ENCODE measurements at places on chromosomes 12 and 14.

- DNase-seq, result no peak
Measured at GRCh38 chr12:52838609-52839435, 4.7 kb upstream of the KRT79 start.

GRCh38 chr12:50257236-50258166, 25.8 kb downstream of the LIMA1 start:
- DNase-seq, result peak; percentile 19

DNA sequence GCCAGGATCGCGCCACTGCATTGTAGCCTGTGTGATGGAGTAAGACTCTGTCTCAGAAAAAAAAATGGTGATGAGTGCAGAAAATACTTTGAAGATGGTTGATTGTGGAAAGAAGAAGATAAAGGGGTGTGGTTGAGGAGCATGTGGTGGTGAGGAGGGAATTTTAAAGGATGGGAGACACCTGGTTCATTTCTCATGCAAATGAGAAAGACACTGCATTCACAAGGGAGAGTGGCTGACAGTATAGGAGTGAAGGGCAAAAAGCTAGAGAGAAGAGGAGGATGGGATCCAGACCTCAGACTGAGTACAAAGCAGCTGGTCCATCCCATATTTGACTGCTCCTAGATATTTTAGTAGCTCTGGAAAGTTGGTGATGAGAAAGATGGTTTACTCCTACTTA, 206.0 kb downstream of the SNAPC1 start:
- no peak for DNase-seq

DNA sequence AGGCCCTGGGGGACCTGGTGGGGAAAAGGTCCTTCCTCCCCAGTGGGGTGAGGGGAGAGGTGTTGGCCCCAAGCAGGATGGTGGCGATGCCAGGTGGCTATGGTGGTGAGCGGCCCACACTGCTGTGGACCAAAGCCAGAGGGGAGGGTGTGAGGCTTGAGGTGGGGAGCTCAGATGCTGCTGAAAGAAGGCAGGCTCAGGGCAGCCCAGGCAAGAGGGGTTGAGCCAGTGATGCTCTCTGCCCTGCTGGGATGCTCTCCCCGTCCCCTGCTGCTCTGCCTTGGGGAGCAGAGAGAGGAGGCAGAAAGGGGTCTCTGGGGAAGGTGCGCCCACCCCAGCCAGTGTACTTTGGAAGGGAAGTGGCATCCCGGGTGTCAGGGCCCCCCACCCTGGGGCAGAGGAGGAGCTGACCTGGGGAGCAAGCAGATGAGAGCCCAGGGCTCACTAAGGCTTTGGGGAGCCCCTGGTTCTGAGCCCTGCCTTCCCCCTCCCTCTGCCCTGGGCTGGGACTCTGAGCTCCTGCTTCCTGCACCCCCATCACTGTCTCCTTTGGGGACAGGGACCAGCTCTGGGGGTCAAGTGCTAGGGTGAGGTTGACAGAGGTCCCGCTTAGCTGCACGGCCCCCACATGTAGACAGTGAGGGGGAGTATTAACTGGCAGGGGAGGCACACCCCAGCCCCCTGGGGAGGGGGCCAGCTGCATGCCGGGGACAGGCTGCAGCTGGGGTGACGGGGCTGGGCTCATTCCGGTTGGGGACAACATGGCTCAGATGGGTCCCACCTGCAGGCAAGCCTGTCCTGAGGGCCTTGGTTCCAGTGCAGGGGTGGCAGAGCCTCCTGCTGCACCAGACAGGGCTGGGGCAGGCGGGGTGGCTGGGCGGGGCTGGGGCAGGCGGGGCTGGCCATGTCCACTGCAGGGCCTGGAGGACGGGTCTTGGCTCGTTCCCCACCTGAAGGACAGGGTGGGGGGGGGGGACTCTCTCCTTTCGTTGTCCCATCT, 124.4 kb downstream of the KIF26A start:
- no peak for DNase-seq

DNA sequence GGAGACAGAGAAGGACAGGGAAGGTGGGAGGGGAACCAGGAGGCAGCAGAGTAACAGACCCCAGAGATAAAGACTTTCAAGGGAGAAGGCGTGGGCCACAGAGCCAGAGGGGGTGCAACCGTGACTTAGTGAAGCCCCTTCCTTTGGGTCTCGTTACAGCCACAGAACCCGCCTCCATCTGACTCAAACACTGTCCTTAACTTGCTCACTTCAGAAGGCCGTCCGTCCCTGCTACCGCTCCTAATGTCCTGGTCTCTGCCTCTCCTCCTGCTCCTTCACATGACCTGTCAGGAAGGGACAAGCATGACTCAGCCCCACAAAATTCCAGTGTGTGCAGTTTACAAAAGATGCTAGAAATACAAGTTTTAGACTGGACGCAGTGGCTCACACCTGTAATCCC, 18.0 kb downstream of the RIMBP2 start:
- DNase-seq, result no peak

- no peak for DNase-seq
Measured at GRCh38 chr12:22670762-22671161, 45.8 kb downstream of the ETNK1 start.

DNA sequence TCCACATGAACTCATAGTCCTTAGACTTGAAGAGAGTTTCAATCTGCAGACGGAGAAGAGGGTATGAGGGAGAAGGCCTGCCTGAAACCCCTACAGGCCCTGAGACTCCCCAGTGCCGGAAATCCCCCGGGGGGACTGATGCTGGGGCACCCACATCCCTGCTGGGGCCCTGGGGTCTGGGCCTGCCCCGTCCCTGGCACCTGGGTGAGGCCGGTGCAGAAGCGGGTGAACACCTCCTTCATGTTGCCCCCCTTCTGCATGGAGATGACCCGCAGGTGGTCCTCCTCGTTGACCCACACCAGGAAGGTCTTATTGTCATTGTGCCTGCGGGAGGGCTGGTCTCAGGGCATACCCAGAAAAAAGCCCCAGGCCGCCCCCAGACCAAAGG, 2.4 kb downstream of the CKB start:
- no peak for DNase-seq

GRCh38 chr12:14853961-14854360, 10.6 kb upstream of the ART4 start:
- no peak for DNase-seq

- no peak for DNase-seq
Measured at GRCh38 chr14:44669496-44669895, 162.4 kb upstream of the FSCB start.

DNA sequence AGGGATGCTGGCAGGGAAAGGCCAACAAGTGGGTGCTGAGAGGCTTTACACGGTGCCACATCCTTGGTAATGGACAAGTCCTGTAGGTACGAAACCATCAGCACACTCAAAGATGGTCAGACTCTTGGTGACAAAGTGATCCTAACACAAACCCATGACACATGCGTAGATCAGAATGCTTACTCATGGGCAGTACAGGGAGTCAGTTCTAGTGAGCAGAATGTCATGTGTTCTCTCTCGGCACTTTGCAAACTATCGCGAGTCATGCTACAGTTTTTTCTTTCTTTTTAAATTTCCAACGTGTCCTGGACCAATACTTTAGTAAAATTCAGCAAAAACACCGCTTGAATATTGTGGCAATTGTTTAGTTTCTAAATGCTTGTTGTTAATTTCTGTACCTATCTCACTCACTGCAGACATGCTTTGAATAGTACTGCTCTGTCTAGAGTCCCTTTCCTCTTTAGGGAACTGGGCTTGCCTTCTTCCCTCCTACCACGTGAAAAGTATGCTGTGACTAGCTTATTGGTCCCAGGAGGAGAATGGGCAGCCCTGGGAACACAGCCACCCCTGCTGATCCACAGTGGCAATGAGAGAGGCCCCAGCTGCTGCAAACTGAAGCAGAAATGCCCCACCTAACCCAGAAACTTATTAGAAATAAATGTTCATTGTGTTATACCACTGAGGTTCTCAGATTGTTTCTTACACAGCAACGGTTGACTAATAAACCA, 62.4 kb downstream of the UBR7 start:
- DNase-seq, result no peak

GRCh38 chr12:113103756-113104450, 31.7 kb downstream of the RASAL1 start:
- DNase-seq, result no peak

DNA sequence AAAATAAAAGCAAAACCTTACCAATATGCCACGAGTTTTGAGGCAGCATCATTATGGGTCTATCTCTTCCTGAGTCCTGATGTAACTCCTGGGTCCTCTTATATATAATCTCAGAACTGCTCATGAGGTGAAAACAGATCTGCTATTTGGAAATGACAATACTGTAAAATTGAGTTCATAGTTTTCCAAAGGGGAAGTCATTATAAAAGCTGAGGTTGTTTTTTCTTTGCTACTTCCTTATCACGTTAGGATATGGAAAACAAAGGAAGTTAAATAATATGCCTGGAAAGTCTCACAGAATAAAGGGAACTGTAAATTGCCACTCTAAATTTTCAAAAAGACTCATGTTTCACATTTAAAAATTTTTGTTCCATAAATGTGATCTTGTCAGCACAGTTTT, at the start of gene CD163L1:
TSS of gene CD163L1 (minus strand) at position 78 of the 400 bp plus-strand sequence. CDS start at position 52, 26 bp downstream.
- no peak for DNase-seq

- DNase-seq, result no peak
Measured at GRCh38 chr12:92408072-92408900, 262.6 kb upstream of the BTG1 start.

DNA sequence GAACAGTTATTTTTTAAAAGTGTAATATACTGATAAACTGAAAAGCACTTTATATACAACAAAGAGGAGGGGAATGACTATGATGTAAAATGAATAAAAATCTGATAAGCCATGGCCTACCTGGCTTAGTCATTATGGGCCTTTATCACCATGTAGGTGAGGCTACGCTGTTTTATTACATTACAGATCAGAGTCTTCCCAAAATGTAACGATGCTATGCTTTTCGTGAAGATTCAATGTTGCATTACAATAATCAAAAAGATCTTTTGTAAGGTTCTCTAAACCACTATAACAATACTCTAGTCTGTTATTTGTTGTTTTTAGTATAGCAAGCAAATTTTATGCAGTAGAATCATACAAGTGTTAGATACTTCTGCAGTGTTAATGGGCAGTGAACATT, 34.2 kb downstream of the ARID4A start:
- DNase-seq, result no peak

DNA sequence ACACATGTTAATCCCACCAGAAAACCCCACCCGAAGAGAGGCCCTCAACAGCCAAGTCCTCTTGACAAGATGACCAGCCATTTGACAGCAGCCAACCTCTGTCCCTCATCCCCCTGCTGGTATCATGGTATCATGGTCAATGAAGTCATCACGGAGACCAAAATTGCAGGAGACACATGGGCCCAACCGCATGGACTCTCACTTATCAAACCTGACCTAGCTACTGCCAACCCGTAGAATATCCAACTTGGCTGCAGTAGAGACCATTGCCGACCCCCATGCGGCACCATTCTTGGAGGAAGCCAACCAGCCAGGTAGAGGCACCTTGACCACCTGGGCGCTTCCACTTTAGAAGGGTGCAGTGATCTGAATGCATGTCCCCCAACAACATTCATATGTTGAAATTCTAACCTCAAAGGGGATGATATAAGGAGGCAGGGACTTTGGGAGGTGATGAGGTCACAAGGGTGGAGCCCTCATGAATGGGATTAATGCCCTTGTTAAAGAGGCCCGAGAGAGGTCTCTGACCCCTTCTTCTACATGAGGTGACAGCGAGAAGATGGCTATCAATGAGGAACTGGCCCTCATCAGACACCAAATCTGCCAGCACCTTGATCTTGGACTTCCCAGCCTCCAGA, 33.3 kb downstream of the DIO3 start:
- no peak for DNase-seq

- DNase-seq, result no peak
Measured at GRCh38 chr12:22284871-22285270, 49.6 kb downstream of the ST8SIA1 start.

- no peak for DNase-seq
Measured at GRCh38 chr12:89950421-89950820, 241.8 kb upstream of the ATP2B1 start.

DNA sequence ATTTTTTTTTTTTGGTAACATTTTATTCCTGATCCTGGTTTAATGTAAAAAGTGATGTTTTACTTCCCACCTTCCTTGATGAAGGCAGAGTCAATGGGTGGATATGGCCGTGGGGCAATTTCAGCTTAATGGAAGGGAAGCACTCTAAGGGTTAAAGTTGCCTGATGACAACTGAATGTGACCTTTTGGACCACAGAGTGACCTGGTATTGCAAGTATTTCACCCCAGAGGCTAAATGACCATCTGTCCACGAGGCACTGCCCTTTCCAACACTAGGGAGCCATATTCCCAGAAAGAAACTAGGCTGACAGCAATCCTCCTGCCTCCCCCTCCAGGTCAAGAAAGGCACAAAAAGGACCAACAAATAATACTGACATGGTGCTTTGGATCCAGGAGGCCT, 4.8 kb downstream of the CCDC177 start:
- no peak for DNase-seq

DNA sequence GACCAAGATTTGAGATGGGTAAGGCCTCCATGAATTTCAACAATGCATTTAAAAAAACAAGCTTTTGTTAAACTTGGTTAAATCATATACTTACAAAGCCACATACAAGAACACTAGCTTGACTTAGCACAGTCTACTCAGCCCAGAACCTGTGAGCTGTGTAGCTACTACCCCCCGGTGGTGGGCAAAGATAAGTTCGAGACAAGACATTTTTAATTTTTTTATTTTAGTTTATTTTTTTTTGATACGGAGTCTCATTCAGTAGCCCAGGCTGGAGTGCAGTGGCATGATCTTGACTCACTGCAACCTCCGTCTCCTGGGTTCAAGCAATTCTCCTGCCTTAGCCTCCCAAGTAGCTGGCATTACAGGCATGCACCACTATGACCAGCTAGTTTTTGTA, 3.7 kb upstream of the NECAP1 start:
- peak; percentile 35 for DNase-seq

DNA sequence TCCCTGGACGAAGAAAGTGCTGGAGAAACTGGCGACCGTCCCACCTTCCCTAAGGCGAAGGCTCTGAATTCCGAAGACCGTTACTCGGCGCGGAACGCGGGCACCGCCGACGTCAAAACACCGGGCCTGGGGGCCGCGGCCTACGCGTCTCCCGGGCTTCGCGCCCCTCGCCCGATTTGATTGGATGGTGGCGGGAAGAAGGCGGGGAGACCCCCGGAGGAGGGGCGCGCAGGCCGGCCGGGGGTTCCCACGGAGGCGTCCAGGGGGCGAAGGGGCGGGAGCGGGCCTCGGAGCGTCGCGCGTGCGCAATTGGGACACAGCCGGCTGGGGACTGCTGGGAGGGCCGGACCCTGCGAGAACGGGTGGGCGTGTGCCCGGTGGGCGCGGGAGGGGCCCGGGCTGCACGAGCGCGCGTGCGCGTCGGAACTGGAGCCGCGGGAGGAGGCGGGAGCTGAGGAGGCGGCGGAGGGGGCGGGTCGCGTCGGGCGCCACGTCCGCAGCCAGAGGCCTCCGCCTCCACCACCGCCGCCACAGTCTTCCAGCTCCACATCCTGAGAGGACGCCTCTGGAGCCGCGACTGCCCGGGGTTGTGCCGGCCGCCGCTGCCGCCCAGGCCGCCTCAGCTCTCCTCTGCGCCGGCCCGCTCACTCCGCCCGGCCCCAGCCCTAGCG, at the start of gene TMEM263:
TSS of gene TMEM263 (plus strand) at position 531 of the 671 bp plus-strand sequence. CDS start 11,210 bp downstream, outside the sequence.
- DNase-seq, result peak; percentile 70

DNA sequence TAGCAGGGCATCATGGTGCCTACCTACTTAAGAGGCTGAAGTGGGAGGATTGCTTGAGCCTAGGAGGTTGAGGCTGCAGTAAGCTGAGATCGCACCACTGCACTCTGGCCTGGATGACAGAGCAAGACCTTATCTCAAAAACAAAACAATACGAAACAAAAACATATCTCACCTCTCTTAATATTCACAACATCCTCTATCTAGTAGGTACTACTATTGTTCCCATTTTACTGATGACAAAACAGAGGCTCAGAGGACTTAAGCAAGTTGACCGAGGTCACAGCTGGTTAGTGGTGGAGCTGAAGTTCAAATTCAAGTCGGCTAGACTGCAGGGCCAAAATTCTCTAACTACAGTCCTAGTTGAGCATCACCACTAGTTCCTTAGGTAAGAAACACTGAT, 172.3 kb upstream of the EEA1 start:
- no peak for DNase-seq

Measured in NCI-H1694 treated with DMSO at 0.1 percent for 48 hours (cell line).